ENCODE measurements at places on chromosomes 6 and 20.

DNA sequence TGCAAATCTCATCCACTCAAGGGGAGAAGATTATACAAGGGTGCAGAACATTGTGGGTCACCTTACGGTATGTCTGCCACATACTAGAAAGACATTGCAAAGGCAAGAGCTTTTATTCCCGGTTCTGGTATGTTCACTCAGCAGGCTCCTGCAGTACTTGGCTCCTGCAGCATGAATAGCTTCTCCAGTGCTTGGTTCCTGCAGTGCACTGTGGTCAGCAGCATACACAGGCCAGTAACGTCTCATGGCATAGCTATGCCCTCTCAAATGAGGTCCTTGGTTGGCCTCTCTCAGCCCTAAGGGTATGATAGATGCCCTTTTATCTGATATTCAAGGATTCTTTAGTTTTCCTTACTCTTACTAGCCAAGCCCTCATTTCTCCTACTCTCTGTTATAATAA is 12.6 kb downstream of the TCP11 start:
- DNase-seq, result no peak

DNA sequence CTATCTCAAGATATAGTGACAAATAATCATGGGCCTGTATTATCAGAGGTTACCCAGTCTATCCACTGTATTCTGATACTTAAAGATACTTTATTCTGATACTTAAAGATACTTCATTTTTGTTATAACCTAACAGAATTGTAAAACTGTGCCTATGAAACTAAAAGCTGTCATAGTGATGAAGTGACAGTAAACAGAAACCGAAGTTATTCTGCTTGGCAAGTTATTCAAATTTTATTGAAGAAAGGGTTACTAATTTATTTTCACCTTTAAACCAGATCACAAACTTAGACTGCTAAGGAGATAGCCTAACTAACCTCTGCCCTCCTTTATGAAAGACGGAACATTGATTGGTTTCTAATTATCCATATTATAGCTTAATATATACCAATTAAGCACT is 604.6 kb upstream of the IMPG1 start:
- DNase-seq, result no peak

DNA sequence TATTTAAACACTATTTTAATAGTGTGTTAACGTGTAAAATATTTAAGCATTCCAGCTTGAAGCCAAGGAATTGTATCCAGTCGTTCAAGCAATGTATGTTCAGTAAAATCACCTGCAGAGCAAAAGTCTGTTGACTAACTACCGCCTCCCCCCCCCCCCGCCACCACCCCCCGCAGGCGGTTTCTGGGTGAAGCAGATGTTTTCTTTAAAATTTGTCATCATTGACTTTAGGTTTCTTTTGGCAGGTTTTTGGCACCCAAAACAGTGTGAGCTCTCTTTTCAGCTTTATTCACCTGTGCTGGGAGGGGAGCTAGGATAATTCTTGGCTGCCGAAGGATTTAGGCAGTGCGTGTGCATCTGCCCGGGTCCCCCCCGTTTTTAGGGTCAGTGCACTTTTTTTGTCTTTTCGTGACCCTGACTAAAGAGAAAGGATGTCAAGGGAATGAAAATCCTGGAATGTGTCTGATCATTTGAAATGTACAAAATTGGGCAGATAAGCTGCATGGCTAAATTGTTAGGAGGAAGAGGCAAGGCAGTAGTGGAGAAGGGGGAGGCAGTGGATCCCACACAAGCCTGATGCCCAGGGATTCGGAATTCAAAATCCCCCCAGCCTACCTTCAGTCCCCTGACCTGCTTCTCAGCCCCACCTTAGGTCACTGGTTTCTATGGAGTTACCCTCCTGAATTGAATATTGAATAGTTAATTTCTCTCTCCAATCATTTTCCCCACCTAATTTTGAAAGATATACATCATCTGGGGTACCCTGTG is 1.1 kb downstream of the EDN1 start:
- DNase-seq, result no peak

- DNase-seq, result no peak
Observed at GRCh38 chr6:157706883-157707282, 116.2 kb upstream of the SNX9 start.

- DNase-seq, result no peak
Observed at GRCh38 chr6:116533233-116533957, 12.1 kb downstream of the TRAPPC3L start.

DNA sequence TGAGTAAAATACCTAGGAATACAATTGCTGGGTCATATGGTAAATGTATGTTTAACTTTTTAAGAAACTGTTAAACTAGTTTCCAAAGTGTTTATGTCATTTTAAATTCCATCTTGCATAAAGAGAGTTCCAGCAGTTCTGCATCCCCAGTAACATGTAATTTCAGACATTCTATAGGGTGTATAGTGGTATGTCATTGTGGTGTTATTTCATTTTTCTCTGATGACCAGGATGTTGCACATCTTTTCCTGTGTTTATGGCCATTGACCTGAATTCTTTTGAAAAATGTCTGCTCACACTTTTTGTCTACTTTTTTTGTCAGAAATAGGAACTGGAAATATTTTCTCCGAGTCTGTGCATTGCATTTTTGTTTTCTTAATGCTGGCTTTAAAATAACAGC is 128.9 kb downstream of the TMEM200A start:
- no peak for DNase-seq

- no peak for DNase-seq
Observed at GRCh38 chr6:18477301-18477941, 90.3 kb downstream of the RNF144B start.

DNA sequence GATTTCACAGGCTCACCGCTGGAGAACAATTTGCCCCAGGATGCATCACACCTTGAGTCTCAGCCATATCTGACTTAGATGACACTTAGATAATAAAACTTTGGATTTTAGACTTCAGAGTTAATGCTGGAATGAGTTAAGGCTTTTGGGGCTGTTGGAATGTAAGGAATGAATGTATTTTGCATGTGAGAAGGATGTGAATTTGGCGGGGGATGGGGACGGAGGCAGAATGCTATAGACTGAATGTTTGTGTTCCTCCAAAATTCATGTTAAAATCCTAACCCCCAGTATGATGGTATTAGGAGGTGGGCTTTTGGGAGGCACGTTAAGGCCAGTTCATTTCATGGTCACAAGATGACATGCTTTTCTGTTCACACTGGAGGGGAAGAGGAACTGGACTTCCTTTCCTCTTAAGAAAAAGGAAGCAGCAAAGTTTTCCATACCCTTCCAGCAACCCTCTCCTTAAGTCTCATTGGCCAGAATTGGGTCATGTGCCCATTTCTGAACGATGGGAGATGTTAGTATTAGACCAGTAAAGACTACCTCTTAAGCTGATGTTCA is 5.8 kb upstream of the SRXN1 start:
- DNase-seq, result no peak

- DNase-seq, result no peak
Observed at GRCh38 chr6:107555449-107555848, 65.5 kb downstream of the SOBP start.

DNA sequence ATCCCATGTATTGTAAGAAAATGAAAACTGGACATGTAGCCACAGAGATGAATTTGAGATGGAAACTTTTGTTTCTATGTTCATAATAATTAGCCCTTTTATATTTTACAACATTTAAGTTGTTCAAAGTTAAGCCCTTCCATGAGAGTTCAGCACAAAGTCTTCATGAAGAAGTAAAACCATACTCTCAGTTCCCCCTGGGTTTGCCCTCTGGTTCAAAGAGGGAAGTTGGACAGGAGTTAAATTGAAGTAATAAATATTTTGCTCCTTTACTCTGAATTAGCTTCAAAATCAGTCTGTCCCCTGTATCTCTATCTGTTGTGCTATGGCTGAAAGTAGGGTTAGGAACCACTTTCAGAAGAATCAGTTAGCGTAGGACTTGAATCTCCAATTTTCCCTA is 31.1 kb downstream of the PHACTR2 start:
- no peak for DNase-seq

DNA sequence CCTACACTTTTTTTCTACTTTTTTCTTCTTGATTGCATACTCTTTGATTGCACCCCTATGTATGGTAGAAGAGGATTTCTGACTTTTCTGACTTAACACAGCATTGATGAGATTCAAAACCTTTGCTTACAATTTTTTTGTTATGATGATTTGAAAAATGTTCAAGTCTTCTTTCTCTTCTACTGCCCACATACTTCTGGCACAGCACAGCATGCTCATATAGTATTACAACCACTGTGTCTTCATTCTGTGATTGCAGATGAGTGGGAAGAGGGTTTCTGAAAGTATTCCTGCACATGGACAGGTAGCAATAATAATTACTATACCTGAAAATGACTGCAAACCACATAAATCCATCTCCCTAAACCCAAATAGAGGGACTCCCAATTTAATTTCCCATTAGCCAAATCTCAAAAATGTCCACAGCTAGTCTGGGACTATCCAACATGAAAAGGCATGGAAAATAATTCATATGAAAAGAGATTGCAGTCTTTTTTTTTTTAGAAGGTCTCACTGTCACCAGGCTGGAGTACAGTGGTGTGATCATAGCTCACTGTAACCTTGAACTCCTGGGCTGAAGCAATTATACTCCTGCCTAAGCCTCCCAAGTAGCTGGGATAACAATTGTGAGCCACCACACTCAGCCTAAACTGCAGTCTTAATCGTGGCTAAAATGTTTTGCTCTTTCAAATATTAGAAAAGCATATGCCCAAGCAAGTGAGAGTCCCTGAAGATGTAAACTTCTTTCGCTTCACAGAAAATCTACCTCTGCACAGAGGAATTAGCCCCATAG is 15.9 kb upstream of the TENT5A start:
- DNase-seq, result no peak

- no peak for DNase-seq
Observed at GRCh38 chr6:129104560-129104959, 221.6 kb downstream of the LAMA2 start.

- DNase-seq, result peak; percentile 38
Observed at GRCh38 chr20:22794200-22794599, 209.8 kb upstream of the FOXA2 start.
